ENCODE measurements at places on chromosomes 6 and 20.

- DNase-seq, result no peak
Observed at GRCh38 chr20:14580418-14581074, 243.1 kb upstream of the FLRT3 start.

GRCh38 chr6:33579828-33580714 is at the start of gene BAK1:
TSS of gene BAK1 (minus strand) at chr6:33580276. CDS start at chr6:33577604, 2,672 bp downstream.
- peak; percentile 87 for DNase-seq

DNA sequence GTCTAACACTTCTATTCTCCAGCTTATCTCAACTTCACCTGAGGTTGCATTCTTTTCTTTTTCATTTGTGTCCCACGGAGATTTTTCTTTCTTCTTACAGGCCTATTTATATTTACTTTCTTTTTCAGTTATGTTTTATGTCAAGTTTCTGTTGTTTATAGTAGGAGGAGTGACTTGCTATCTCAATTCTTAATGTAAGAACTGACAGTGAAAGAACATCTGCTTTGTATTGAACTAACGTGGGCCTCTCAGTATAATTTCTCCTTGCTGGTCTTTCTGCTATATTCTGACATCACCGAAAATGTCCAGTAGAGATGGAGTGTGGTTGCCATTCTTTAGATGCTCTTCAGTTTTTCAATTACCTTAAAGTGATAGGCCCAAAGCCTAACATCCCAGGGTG is 521.7 kb downstream of the EPM2A start:
- no peak for DNase-seq

- DNase-seq, result no peak
Observed at GRCh38 chr6:44833248-44833647, 445.7 kb downstream of the CDC5L start.

GRCh38 chr20:17023806-17024205 is 203.0 kb upstream of the PCSK2 start:
- no peak for DNase-seq

DNA sequence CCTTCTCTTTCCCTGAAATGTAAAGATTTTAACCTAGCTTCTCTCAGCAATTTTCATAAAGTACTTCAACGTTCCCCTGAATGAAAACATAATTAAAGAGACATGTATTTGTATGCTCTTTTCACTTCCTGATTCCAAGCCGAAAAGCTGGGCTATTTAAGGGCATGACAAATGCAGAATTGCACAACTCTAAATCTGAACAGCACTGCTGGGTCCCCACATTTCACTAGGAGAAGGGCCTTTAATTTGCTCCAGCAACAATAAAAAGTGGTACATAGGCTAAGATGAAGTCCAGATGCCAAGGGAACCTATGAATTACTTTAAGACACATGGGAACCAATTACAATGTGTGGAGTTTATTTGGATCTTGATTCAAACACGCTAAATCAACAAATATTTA is 42.0 kb downstream of the IRAK1BP1 start:
- no peak for DNase-seq

DNA sequence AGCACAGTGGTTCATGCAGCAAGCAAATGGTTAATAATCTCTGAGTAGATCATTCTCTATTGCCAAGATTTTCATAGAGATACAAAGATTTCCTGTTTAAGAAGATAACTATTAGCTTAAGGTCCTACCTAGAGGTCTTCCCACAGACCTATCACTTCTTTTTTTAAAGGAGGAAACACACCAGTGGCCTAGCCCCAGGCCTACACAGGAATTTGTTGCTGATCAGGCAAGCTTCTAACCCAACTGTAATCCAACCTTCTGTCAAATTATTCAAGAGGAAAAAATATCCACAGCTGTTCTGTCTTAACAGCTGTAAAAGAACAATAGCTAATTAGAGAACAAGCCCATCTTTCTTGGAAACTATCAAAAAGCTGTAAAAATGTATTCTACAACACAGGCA is 332.8 kb downstream of the BTBD9 start:
- no peak for DNase-seq

- no peak for DNase-seq
Observed at GRCh38 chr6:162728706-162729105, 932 bp downstream of the PACRG start.

GRCh38 chr6:122426597-122426996 is 27.1 kb downstream of the HSF2 start:
- DNase-seq, result no peak

DNA sequence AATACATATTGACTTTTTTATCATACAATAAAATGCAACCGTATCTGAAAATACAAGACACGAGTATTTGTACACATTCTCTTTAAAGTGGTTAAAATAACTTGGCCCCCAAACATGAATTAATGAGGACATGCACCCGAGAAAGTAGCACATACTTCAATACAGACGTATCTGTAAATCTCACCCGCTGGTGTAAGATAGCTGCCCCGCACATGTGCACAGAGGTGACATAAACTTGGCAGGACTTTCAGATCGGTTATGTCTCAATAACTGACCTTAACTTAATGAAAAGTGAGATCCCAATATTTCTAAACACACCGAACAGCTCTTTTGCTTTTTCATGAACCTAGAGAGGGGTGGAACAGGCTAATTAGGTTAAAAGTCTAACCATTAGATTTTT is 91.5 kb upstream of the RPS6KA2 start:
- peak; percentile 88 for DNase-seq

DNA sequence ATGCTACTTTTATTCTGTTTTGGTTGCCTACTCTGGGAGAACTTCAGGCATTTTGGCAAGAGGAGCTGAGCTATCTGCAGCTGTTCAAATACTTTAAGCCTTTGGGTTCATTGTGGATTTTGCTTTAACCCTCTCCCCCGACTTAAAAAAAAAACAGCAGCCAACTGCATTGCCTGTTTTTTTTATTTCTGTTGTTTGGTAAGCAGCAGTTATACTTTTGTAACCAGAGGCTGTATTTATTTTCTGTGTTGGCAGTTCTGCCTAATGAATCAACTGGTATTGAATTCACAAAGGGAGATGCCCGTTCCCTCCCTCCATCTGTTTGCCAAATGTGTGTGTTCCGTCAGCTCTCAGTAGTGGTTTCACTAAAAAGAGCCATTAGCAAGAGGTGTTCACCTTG is 484.0 kb downstream of the UTRN start:
- DNase-seq, result no peak

DNA sequence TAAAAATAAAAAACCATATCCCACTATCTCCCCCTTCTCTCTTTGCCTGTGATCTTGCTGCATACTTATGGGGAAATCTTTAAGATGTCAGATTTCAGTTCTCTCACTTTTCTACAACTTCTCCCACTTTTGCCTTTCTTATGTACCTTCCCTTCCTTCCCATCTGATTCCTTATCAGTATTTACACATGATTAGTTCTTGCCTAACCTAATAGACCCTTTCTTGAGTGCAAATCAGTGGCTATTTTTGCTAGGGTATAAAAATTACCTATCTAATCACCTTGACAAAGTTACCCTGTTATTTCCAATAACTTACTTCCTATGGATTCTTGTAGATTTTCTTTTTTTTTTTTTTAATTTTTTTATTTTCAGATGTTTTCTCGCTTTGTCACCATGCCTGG is 75.7 kb downstream of the PTPRA start:
- no peak for DNase-seq
